Left lobe of liver (tissue), 2 donors: ENCODE measurements at places on chromosomes 6 and 20. TPM values are rescaled to one million over a fixed set of nuclear protein-coding genes. Genes with fewer than 3 reads are reported as not detected.

DNA sequence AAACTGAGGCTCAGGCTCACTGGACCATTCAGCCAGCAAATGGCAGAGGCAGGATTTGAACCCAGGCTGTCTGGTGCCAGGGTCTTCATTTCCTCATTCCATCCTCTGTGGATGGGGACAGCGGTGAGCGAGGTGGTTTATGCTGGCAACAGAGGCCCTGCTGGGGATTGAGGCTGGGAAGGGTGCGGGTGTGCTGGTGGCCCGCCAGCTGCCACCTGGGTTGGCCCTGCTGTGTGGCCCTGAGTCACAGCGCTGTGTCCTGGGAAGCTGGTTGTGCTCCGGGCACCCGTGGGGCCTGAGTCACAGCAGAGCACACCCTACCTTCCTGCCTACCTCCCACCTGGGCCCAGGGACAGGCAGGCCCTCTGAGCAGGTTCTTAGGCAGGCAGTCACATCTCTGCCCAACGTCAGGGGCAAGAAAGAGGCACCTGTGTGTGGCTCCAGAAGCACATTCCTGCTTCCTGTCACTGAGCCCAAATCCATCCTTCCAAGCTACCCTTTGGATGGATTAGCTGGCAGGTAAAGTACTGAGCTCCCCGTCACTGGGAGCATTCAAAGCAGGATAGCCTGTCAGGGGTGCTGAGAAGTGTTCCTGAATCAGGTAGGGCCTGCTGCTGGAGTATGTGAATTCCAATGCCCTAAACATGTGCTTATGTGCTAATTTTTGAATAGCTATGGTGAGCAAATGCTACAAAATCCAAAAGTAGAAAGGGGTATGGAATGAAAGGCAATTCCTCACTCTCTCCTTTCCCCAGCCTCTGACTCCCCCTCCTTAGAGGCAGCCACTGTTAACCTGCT lies 53.9 kb downstream of the CEBPB start:
- DNase-seq: no peak

DNA sequence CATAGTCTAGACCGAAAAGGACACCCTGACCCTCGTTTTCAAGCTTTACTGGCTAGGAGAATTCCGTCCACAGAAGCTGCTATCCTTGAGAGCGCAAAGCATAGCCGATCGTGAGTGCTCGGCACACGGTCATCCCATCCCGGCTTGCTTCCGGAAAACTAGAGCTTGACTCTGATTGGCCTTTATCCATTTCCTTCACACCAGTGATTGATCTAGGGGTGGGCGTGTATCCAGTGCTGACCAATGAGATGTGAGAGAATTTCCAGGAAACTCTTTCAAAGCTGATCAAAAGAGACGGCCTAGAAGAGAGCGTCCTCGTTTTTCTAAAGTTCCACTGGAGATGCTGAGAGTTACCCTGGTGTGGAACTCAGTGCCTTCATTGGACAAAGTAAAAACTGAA lies 41.0 kb upstream of the NFATC2 start:
- DNase-seq: no peak

CPXM1 gene
- not detected for total RNA-seq

- DNase-seq: no peak
Observed at GRCh38 chr20:19690462-19690861, 67.6 kb upstream of the RIN2 start.

DNA sequence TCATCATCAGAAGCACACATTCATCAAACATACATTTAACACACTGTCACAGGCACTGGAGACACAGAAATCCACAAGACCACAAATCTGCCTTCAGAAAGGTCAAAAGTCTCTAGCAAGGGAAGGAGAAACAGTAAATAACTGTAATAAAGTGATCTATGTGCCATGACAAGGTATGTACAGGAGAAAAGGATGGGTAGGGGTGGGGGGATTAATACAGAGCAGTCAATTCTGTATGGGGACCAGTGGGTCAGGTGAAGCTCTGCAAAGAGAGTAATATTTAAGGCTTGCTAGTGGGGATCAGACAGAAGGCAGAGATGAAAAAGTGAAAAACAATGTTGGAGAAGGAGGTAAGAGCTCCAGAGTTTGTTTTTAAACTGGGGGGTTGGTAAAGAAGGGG lies 32.6 kb downstream of the ELOVL5 start:
- no peak for DNase-seq

GRCh38 chr6:161959072-161959471 lies 685.2 kb upstream of the AGPAT4 start:
- no peak for DNase-seq

GRCh38 chr6:11486486-11486885 lies 51.1 kb upstream of the TMEM170B start:
- no peak for DNase-seq

- DNase-seq: no peak
Observed at GRCh38 chr6:84332139-84333034, 104.9 kb upstream of the CEP162 start.

GRCh38 chr6:28738396-28738765 lies 185.4 kb downstream of the TRIM27 start:
- no peak for DNase-seq

DNA sequence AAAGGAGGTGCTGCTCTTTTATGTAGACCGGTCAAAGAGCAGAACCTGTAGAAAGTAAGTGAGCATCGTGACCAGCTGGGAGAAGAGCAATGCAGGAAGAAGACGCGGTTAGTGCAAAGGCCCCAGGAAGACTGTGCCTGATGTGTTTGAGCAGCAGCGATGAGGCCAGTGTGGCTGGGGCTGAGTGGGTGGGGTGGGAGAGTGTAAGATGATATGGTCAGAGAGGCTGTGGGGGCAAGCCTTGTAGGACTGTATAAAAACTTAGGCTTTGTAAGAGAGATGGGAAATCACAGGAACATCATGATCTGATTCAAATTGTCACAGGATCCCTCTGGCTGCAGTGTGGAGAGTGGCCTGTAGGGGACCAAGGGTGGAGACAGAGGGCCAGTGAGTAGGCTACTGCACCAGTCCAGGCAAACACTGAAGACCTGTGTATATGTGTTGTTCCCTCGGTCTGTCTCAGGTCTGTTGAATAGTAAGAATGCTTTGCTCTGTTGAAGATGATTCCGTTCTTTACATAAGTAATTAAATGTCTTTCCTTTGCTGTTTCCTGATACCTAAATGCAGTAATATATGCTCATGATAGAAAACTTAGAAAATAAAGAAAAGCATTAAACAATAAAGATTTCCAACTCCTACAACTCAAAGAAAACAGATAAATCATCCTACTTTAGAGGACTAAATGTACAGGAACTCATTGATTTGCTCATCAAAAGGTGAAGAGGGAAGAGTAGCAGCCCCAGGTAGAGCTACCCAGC lies 23.6 kb upstream of the WFDC2 start:
- DNase-seq: no peak

GPR63 gene
- total RNA-seq: 0.05 TPM

GRCh38 chr6:24778878-24779277 lies 4.1 kb downstream of the GMNN start:
- no peak for DNase-seq

GRCh38 chr20:9146649-9147048 lies 77.8 kb downstream of the PLCB4 start:
- DNase-seq: no peak

DNA sequence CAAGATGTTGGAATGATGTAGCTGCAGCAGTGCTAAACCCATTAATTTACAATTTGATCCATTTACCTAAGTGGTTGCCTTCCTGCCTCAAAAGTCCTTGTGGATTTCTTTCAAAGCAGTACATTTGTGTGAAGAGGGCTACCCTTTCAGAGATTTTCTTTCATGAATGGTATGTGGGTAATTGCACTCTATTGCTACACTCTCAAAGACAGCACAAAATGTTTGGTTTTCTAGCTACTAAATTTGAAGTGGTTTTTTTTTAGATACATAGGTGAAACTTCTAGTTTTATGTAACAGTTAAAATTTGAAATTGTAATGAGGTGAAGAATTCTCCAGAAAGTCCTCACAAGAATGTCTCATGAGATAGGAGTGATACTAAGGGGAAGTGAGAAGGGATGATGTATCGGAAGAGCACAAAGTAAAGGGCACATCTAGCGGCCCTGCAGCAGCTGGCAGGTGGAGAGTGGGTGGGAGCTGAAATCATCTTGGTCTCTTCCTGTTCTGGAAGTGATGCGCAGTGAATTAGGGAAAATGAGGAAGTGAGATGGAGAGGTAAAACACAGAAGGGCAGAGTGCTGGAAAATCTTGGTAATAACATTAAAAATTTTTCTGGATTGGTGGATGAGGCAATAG lies 236.8 kb upstream of the MAN1A1 start:
- no peak for DNase-seq

OR2H2 gene
- total RNA-seq: not detected

- DNase-seq: peak; percentile 65
Observed at GRCh38 chr20:48283470-48284110, 498.3 kb upstream of the SULF2 start.

GRCh38 chr6:134233180-134233955 lies 84.5 kb downstream of the SGK1 start:
- no peak for DNase-seq

WFDC12 gene
- not detected for total RNA-seq

DNA sequence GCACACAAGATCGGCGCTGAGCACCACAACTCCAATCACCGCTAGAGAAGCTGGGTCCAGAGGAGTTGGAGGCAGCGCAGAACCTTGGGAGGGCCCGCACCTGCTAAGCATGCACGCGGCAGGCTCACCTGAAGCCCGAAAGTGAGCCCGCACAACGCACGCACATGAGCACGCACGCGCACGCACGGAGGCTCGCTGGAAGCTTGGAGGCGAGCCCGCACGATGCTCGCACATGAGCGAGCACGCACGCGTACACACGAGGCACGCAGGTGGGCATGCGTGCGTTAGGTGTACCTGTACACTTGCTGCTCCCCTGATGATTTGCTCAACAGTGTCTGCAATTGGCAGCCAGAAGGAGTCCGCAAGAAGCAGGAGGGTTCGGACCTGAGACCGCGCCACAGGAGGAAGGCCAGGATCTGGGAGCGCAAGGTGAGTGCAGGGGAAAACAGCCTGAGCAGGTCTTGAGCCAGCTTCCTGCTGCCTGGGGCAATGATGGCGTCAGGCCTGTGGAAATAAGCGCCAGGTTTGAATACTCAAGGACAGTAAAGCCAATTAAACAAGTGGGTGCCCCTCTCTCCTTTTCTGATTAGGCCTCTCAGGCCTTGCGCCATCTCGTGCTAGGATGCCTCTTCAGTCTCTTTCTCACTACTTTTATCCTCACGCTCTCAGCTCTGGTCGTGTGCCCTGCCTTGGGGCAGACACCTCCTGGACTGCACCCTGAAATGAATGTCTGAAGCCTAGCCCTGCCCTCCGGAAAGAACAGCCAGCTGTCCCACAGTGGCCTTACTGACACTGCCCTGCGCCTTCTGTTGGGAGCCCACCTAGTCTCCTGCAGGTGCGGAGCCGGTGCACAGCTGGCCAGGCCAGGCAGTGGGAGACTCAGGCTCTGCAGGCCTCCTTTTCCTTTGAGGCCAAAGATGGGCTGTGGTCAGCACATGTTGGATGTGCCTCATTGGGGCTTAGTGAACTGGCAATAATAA lies 340.4 kb downstream of the CDC5L start:
- DNase-seq: no peak

GRCh38 chr6:55943329-55943728 lies 67.9 kb upstream of the BMP5 start:
- DNase-seq: no peak

DNA sequence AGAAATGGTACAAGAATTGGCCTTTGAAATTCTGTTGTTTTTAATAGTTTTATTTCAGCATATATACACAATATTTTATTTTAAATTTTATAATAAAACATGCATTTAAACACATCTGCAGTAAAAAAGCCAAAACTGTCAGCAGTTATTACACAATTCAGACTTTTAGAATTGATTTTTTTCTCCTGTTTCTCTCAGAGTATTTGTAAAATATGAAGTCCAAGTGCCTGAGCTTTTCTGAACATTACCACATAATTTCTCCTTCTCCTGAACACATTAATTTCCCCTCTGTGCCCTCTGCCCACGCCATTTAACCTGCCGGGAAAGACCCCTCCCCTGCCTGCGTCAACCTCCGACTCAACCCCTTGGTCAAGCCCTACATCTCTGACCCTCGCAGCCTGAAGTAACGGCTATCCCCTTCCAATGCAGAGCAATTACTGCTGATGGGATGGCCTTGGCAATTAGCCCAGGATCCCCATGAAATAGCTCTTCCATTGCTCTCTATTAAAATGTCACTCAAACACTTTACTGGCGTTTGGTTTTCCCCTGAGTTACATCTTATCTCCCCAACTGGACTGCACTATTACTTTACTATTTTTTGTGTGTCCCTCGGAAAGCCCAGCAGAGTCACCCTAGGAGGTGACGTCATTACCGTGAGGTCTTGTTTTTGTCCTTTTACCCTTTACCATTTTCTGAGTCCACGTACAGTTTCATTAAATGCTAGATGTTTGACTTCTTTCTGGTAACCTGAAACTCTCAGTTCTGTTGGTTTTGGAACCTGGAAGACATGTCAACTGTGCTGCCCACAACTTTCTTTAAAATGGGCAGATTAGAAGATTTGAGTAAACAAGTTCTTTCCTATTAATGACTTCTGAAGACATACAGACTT lies 146.7 kb upstream of the TAB2 start:
- no peak for DNase-seq

- DNase-seq: no peak
Observed at GRCh38 chr20:25364180-25364788, 26.4 kb downstream of the ABHD12 start.

DNA sequence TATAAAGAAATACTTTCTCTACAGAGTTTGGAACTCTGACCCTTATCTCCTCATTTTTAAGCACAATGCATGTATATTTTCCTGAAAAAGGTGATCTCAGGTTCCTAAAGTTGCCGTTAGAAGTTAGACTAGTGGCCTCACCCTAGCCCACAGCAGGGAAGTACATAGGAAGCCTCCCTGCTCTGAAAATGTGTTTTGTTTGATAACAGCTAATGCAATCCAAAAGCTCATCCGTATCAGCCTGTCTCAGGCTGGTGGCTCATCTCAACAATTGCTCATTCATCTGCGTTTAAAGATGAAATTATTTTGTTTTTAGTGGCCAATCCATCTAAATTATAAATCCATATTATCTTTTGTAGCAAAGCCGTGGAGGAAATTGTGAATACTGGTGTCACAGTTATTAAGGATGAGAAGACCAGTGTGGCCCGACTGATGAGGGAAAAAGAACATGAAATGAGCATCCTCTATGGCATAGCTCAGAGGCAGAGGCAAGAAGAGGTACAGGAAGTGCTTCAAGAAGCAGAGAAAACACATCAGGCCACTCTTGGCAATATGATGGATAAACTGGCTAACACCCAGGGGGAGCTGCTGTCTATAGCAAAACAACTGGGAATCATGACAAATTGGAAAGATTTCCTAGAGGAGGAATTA lies 20.1 kb downstream of the C6orf163 start:
- DNase-seq: no peak

- DNase-seq: no peak
Observed at GRCh38 chr20:61510778-61511330, 258.8 kb downstream of the CDH4 start.

BEND6 gene
- total RNA-seq: not detected

- DNase-seq: no peak
Observed at GRCh38 chr6:33578588-33579011, 1.5 kb downstream of the BAK1 start.

DNA sequence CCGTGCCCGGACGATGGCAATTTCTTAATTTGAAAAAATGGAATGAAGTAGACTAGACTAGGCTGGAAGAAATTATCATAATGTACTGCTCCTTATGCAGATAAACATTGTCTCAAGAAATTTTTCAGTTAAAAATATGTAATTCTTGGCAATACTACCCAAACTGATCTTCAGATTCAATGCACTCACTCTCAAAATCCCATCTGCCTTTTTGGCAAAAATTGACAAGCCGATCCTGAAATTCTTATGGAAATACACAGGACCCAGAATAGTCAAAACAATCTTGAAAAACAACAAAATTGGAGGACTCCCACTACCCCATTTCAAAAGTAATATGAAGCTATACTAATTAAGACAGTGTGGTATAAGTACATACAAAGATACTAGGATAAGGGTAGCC lies 19.0 kb downstream of the SLC23A2 start:
- no peak for DNase-seq

- DNase-seq: no peak
Observed at GRCh38 chr6:158506601-158507000, 53.3 kb upstream of the TMEM181 start.
